ENCODE measurements at places on chromosomes 11 and 22.

GRCh38 chr11:10396771-10397170, 58.3 kb upstream of the AMPD3 start:
- ATAC-seq: no peak

- no peak for ATAC-seq
Measured at GRCh38 chr11:97687111-97687510, 1297.3 kb downstream of the JRKL start.

DNA sequence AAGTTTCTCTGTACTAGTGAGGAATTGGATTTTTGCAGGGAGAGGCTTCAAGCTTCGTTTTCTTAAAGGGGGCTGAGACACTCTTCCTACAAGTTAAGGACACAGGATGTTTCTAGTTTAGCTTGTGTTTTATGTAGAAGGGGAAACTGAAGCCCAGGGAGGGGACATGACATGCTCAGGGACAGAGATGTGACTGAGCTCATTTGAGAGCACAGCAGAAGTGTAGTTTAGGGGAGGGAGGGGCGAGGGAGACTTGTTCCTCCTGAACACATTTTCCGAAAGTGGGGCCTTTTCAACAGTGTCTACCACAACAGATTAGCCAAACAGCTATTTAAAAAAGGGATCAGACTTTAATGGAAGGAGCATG, 148.1 kb downstream of the FBXO7 start:
- no peak for ATAC-seq

DNA sequence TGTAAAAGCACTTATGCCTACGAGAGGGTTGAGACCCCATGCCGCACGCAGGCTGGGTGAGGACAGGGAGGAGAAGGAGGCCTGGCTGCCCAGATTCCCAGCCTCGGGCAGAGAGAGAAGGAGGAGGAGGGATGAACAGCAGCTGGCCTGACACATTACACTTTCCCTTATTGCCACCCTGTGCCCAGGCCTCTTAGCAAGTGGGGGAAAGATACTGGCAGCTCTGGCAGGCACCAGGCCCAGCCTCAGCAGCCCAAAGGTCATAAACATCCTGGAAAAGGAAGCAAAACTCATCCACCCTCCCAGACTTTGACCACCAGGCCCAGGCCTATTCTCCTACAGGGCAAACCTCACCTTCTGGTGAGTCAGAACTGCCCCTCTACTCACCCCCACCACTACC, 4.7 kb downstream of the PLAAT3 start:
- ATAC-seq: no peak

GRCh38 chr11:15073361-15074205, at the start of gene CALCB:
Gene CALCB (plus strand): TSS chr11:15073593. CDS start chr11:15074719, 1,126 bp downstream.
- ATAC-seq: no peak

DNA sequence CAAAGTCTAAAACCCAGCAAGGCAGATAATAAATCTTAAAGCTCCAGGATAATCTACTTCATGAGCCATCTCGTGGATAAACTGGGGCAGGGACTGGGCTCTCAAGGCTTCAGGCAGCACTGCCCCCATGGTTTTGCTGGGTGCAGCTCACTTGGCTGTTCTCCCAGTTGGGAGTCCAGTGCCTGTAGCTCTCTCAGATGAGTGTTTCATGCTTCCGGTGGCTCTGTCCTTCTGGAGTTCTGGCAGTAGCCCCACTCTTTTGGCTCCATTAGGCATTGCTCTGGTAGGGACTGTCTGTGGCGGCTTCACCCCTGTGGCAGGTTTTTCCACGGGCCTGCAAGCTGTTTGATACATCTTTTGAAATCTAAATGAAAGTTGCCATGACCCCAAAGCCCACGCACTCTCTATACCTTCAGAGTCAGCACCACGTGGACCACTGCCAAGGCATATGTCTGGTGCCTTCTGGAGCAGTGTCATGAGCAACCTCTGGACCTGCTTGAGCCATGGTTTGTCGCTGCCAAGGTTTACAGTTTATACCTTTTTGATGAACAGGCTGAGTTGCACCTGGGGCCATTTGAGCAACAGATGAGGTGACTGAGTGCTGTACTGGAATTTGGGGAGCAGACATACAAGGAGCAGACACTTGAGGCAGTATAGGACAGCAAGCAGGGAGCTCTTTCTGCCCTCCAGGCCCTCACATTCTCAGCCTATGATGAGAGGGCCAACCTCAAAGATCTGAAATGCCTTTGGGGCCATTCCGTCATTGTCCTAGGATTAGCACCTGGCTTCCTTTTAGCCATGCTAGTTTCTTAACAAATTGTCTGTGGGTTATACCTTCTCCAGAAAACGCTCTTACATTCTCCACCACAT, 48.6 kb downstream of the MTNR1B start:
- ATAC-seq: no peak

Data from activated CD4-positive, CD25-positive, alpha-beta regulatory T cell treated with anti-CD3 and anti-CD28 coated beads, Interleukin-2, amount 50 U/mL, for 24 hours (primary cell).